ENCODE measurements at places on chromosomes 16 and 17.

DNA sequence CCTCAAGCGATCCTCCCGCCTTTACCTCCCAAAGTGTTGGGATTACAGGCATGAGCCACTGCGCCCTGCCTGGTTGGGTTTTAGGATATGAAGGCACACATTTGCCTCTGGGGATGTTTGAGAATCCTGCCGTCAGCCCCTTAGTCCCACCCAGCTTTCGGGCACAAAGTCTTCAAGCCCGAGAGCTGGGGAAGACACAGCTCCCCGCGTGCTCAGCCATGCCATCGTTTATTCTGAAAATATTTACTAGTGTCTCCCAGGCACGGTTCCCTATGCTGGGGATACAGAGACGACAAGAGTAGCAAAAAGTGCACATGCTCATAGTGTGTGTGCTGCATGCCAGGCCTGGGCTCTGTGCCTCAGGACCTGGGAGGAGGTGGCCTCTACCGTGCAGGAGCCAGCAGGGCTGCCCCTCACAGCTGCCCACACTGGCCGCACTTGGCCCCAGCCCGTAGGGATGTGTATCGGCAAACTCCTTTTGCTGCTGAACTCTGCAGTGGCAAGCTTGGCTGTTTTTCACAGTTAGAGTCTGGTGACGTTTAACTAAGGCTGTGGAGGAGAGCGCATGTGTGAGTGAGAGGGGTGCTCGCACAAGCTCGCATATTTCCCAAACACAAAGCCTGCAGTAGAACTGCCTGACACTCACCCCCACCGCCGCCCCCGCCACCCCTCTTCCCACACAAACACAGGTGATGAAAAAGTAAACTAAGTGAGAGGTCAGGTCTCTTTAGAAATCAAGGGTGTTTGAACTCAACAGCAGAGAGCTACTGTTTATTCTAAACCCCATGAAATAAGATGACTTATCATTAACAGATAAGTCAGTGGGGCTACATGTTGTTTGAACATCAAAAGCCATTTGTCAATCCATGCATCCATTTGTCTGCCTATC lies 266.4 kb downstream of the MRTFB start:
- DNase-seq: no peak

- no peak for DNase-seq
These were observed 36.2 kb downstream of the PRMT7 start for GRCh38 chr16:68346892-68347480.

- no peak for DNase-seq
These were observed 202.9 kb upstream of the IRX3 start for GRCh38 chr16:54489225-54490111.

- DNase-seq: no peak
These were observed 178.3 kb downstream of the CDK5R1 start for GRCh38 chr17:32664936-32665583.

DNA sequence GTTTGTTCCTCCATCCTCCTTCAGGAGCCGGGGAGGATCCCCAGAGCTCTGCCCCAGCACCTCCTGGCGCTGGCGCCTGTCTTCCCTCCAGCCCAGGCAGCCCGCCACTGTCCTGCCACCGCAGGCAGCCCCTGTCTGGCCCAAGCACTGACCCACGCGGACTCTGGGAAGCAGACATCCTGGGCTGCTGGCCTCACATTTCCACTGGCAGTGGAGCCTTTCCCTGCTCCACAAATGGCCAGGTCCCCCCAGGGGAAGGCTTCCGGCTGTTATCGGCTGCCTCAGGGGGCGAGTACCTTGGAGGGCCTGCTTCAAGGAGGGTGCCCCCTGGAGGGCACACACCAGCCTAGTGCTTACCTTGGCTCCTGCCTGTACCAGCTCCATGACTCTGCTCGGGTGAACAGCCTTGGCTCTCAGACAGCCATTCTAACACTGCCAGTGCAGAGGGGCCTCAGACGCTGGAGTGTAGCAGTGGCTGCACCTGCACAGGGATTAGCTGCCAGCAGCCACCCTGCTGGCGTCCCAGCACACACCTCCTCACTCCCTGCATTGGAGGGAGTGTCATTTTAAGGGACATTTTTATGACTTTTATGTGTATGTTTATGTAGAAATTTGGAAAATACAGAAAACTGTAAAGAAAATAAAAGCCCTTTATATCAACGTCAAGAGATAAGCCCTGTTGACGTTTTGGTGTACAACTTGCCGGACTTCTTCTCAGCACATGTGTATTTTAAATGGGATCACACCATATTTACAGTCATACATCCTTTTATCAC lies 21.0 kb downstream of the ACE start:
- DNase-seq: no peak

DNA sequence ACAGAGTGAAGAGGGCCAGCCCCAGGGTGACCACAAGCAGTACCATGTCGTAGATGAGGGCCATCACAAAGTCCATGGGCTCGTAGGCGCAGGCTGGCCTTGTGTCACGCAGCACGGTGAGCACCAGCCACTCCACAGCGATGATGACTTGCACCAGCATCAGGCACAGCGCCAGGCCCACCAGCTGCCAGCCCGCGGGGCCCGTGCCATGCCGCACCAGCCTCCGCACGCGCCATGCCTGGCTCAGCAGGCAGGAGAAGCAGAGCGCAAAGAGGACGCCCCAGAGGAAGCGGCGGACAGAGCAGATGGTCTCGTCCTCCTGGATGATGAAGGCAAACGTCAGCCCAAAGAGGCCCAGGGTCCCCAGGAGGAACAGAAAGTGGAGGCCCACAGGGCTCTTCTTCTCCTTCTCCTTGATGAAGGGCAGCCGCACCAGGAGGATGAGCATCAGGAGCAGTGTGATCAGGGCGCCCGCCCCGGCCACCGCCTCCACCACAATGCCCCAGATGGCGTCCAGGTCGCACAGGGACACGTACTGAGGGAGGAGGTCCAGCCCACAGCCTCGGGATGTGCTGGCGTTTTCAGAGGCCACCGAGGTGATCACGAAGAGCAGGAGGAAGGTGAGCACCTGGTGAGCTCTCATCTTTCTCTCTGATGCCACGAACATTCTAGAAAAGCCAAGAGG lies 12.3 kb downstream of the GPRC5B start:
- DNase-seq: no peak

DNA sequence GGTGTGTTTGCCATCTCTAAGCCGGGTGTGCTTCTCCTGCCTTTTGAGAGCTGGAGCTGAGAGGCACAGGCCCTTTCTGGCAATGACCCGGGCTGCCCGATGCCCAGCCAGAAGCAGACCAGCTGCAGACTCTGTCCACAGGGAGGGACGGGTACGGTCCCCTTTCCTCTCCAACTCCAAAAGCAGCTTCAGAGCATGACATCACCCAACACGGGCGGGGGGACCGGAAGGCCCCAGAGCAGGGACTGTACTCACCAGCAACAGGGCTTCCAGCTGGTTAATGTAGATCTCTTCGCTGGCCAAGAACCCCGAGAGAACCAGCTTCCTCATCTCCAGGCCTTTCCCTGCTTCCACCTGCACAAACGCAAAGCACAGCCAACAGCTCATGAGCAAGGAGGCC lies 79.4 kb downstream of the ABR start:
- no peak for DNase-seq

GRCh38 chr16:54208237-54208636 lies 78.3 kb downstream of the IRX3 start:
- DNase-seq: no peak

DNA sequence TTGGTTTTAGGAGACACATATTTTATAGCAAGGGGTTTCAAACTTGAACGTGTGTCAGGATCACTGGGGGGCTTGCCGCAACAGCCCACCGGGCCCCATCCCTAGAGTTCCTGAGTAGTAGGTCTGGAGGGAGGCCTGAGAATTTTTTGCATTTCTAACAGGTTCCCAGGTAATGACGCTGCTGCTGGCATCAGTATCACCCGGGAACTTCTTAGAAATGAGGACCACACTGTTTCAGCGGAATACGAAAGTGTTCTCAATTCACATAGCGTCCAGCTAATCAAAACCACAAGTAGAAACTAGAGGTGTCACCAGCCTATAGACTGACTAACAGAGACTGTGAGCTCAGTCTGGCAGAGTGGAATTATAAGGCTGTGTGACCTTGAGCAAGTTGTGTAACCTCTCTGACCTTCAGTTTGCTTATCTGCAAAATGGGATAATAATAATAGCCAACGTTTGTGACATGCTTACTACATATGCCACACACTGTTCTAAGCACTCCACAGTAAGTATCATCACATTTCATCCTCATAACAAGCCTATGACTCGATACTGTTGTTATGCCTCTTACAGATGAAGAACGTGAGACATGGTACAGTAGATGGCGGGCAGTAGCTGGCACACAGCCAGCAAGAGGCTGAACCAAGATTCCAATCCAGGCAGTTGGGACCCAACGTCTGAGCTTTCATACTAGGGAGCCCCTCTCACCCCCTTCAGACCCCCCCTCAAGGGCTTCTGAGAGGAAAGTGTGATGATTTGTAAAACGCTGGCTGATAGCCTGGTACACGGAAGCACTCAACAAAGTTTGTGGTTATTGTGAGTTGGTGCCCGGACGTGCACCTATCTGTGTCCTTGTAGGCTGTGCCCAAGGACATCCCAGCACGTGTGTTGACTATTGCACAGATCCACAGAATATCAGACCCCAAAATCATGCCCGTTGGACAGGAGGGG lies 4.6 kb upstream of the ICAM2 start:
- DNase-seq: no peak

DNA sequence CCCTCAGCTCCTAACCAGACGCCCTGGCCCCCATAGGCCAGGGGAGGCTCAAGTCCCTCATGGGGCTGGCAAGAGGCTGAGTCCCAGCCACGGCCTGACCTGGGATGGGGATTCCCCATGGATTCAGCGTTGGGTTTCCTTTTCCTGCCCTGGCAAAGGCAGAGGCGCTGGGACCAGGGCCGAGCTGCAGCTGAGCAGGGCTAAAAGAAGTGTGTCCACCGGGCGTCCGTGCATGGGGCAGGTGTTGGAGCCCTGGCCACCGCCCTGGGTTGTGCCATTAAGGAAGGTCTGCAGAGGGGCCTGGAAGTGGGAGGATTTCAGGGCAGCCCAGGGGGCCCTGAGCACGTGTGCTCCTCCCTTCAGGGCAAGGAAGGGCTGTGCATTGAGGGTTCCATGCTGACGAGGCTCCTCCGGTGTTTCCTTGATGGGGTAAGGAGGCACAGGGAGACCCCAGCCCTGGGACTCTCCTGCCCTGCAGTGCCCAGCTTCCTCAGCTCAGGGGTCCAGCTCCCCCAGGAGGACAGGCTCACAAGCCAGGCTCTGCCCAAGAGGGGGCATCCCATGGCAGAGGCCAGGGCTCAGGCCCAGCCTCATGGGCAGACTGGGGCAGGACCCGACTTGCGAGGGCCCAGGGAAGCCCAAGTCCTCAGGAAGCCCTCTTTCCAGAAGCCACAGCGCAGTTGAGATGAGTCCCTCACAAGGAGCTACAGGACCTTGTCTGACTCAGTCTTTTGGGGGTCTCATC lies 10.1 kb downstream of the TBC1D26 start:
- no peak for DNase-seq

DNA sequence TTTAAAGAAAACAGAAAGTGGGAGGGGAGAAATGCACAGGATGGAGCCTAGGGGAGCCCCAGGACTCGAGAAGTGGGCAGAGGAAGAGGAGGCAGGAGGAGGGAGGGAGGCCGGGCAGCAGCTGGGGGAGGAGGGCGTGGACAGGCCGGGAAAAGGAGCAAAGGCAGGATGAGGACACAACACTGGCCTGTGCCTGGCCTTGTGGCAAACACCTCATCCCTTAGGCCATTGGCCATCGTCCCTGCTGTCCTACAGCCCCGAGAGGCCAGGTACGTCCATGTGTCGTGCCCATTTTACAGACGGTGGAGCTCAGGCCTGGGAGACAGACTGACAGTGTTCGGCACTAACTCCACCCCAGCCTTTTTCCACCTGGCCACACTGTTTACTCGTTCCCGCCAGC lies 15.9 kb downstream of the JPH3 start:
- no peak for DNase-seq

DNA sequence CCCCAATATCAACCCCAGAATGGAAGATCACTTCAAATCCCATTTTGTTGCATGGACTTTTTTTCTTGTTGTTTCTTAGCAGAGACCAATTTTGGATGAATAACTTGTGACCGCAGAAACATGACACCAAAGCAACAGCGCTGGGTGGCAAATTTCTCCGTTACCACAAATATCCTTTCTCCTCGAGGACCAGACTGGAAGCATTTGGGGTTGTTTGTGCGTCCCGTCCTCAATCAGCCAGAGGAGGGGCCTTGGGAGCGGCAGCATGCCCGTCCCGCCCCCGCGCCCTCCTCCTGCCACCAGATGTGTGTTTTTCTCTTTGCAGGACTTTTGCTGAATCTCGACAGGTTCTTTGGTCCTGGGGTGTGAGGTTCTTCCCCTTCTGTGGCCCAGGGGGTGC lies 282.5 kb upstream of the FOXF1 start:
- no peak for DNase-seq

DNA sequence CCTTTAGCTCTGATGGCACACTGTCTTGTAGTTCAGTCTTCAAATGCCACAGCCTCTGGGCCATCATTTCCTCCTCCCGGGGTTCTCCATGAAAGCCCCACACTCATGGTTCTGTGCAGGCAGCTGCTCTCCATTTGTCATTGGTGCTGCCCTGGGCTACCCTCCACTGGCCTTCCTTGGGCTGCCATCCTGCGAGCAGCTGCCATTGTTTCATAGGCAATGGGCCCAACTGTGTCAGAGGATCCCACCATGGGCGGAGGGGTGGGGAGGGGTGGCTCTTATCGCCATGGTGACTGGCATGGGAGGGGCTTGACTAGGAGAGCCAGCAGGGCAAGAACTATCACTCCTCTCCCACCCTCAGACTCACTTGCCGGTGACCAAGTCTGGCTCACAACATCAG lies 38.6 kb upstream of the BRD7 start:
- DNase-seq: no peak

DNA sequence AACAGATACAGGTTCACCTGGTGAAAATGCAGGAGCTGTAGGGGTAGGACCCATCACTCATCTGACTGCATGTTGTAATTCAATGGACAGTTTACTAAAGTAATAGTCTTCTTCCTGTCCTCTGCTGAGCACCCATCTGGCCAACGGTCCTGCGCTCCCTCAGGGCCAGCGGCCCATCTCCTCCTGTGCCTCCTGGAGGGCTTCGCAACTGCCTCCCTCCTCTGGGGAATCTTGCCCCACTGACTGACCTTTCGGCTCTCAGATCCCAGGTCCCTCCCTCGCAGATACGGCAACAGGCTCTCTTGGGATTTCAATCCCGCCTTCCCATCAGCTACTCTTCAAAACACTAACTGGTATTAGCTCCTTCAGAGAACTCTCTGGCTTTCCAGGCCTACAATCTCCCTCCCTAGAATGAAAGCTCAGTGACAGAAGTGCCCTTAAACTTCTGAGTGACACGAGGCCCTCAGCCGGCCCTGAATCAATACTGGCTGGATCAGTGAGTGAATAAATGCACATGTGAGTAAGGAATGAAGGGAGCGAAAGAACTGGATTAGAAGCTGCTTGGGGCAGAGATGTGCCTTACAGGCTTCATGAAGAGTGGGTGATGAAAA lies 1.3 kb downstream of the PEMT start:
- no peak for DNase-seq

Data from stimulated activated CD8-positive, alpha-beta memory T cell treated with anti-CD3 and anti-CD28 coated beads, Interleukin-15, amount 100 ng/mL, for 1 hour (primary cell).